ENCODE measurements at places on chromosomes 11 and 22.

DNA sequence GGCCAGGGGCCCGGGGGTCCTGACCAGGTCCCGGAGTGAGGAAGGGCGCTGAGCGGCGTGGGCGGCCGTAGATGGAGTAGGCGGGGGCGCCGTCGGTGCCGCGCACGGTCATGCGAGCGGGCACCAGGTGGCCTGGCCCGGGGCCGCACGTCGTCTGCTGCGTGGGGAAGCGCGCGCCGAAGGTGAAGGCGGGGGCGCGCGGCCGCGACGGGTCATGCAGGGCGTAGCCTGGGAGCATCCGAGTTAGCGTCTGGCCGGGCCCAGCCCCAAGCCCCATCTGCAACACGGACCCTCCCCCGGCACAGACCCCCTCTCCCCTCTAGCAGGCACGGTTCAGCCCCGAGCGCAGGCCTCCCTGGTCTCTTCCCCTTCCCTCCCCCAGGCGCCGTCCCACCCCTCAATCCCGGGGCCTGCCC is 1.7 kb upstream of the TYMP start:
- DNase-seq, result no peak

DNA sequence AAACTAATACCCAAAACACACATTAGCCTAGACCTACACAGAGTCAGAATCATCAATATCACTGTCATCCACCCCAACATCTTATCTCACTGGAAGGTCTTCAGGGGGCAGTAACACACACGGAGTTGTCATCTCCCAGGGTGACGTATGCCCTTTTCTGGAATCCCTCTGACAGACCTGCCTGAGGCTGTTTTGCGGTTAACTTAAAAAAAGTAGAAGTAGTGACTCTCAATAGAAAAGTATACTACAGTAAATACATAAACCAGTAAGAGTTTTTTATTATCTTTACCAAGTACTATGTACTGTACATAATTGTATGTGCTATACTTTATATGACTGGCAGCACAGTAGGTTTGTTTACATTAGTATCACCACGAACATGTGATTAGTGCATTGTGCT is 80.5 kb downstream of the PGR start:
- peak; percentile 10 for DNase-seq

- no peak for DNase-seq
Observed at GRCh38 chr11:73154178-73154577, 12.1 kb upstream of the FCHSD2 start.

DNA sequence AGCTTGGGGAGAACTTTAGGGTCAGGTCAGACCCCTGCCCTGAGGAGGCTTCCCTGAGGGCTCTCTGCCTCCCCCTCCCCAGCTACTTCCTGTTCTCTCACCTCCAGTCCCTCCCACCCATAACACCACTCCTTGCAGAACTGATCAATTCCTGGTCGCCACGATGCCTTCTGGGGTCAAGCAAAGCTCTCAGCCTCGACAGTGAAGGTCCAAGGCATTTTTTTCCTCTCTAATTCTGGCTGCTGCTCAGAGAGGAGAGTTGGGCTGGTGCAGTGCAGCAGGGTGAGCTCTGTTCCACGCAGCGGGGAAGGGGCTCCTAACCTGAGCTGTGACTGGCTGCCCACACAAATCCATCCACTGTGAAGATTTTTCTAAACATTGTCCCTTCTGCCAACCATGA is 628.4 kb downstream of the BRD1 start:
- no peak for DNase-seq

DNA sequence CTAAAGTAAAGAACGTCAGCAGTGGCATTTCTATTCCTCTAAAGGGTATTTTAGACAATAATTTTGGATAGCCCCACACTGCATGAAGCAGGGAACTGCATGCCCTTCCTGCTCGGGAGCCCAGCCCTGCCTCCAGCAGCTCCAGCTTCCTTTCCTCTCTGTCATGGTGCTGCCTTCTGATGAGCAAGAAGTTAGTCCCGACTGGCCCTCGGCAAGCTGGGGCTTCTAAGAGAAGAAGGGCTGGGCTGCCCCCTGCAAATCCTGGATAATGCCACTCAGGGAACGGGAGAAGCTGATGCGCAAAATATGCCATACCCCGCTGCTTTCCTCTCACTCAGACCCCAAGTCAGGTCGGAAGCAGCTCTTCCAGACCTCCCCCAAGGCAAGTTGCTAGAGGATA is 296.4 kb downstream of the ETS1 start:
- no peak for DNase-seq

DNA sequence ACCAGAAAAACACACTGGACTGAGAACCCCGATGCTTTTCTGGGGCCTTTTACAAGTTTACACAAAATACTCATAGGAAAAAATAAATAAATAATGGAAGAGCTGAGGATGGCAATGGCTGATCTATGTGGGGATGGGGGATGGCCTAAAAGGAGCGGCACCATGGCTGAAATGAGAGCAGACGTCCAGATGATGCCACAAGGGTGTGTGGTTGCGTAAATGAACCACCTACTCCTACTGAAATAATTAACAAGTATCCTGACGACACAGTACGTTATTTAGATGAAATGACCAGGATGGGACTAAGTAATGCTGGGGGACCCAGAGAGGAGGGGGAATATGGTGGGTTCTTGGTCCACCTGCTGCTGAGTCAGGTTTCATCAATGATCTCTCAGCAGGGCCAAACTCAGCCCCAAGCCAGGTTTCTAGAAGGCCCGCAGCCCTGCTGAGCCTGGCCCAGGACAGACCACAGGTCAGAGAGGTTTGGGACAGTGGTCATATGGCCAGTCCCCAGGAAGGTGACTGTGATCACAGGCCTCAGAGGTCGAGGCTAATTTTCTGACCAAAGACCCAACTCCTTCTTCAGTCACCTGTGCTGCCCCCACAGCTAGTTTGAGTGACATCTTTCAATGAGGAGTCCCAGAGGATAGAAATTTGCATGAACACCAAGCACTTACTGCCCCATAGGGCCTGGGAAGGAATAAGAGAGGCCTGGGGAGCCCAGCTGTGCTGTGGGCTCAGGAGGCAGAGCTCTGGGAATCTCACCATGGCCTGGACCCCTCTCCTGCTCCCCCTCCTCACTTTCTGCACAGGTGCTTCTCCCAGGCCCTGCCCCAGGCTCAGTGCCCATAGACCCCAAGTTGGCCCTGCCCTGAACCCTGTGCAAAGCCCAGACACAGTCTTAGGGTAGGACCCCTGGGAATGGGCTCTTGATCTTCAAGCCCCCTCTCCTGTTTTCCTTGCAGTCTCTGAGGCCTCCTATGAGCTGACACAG is 76.3 kb upstream of the IGLL5 start:
- no peak for DNase-seq

DNA sequence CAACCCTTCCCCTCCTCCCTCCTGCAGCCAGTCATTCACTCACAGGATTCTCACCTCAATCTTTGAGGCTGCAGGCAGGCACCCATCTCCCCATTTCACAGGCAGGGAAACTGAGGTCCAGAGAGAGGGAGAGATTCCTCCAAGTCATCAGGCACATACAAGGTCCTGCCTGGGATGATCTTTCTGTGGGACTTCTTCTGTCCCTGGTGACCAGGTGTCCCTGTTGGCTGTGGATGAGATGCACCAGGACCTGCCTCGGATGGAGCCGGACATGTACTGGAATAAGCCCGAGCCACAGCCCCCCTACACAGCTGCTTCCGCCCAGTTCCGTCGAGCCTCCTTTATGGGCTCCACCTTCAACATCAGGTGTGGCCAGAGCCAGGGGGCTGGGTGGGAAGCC is 7.8 kb downstream of the FTH1 start:
- DNase-seq, result no peak

- DNase-seq, result no peak
Observed at GRCh38 chr22:22709719-22710445, 65.5 kb downstream of the GGTLC2 start.

- no peak for DNase-seq
Observed at GRCh38 chr22:28247667-28248363, 328.8 kb upstream of the PITPNB start.

GRCh38 chr11:12061851-12062560 is 48.4 kb upstream of the MICAL2 start:
- DNase-seq, result no peak

GRCh38 chr11:14905104-14906033 is 13.3 kb upstream of the CYP2R1 start:
- DNase-seq, result no peak

GRCh38 chr11:58608331-58608730 is 14.1 kb upstream of the CNTF start:
- DNase-seq, result no peak

GRCh38 chr11:2089536-2090165 is 49.5 kb downstream of the IGF2 start:
- DNase-seq, result no peak

- no peak for DNase-seq
Observed at GRCh38 chr11:8329847-8330361, 66.2 kb upstream of the LMO1 start.

DNA sequence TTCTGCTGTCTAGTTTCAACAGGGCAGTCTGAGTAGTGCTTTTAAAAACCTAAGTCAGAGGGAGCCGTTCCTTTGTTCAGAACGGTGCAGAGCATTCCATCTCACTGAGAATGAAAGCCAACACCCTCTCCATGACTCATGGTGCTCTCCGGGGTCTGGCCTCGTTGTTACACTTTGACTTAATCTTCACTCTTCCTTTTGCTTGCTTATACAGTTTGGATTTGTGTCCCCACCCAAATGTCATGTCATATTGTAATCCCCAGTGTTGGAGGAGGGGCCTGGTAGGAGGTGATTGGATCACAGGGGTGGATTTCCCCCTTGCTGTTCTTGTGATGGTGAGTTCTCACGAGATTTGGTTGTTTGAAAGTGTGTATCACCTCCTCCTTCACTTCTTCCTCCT is 292.2 kb downstream of the ST3GAL4 start:
- peak; percentile 50 for DNase-seq

DNA sequence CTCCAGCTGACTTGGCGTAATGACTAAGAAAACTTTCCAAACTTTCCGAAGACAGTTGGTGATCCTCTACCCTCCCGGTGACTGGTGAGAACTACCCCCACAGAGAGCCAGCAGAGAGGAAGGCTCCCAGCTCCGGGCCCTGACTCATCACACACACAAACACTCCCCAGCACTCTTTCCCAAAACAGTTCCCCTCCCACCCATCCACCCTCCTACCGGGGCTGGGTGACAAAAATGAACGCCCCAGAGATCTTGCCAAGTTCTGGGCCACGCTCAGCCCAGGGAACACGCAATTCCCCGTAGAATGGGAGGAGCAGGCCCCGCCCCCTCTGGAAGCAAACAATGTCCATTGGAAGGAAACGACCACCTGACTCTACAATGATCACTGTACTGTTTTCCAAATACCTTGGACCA is 21.3 kb upstream of the JAM3 start:
- DNase-seq, result no peak

DNA sequence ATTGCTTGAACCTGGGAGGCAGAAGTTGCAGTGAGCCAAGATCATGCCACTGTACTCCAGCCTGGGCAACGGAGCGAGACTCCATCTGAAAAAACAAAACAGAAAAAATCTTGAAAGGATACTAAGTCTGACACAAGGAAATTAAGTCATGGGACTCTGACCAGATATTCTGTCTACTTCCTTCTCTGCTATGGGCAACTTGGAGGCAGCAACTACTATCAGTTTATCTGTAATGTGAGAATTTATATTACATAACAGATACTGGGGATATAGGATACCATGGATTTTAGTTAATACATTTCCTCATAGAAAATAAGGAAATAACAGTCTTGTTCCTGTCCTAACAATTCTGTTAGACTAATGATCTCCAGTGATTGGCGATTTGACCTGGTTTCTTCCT is 1.6 kb upstream of the SGSM3 start:
- no peak for DNase-seq

DNA sequence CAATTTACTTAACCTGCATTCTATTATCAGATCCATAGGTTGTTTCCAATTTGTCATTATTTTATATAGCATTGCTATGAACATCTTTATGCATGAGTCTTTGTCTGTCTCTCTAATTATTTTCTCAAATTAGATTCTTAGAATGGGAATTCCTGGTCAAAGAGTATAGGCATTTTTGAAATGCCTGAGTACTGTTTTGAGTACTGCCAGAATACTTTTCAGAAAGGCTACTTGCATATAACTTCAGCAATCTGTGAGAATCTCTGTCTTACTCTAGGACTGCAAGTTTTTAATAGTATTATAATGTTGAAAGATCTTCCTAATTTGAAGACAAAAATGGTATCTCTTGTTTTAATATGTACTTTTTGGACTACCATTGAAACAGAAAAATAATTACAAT is 56.6 kb downstream of the KCNC1 start:
- no peak for DNase-seq

- no peak for DNase-seq
Observed at GRCh38 chr22:41021061-41021612, 70.0 kb downstream of the RBX1 start.

GRCh38 chr11:72724021-72724551 is 28.1 kb downstream of the ARAP1 start:
- DNase-seq, result no peak

DNA sequence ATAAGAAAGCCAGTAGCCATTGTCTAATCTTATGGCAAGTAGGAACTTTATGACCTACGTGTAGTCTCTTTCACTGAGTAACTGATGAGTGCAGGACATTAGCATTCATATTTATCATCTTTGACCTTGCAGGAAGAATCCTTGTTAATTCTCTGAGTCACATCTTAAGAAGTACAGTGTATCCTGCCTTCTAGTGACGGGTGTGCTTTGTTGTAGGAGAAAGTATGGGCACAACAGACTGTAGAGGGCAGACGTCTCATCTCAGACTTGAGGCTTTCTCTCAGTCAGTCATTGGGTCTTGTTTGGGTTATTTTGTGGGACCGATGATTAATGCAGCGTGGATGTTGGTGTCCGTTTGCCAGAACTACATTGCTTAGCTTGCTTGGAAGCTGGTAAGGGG is 6.8 kb downstream of the RNF214 start:
- peak; percentile 66 for DNase-seq

DNA sequence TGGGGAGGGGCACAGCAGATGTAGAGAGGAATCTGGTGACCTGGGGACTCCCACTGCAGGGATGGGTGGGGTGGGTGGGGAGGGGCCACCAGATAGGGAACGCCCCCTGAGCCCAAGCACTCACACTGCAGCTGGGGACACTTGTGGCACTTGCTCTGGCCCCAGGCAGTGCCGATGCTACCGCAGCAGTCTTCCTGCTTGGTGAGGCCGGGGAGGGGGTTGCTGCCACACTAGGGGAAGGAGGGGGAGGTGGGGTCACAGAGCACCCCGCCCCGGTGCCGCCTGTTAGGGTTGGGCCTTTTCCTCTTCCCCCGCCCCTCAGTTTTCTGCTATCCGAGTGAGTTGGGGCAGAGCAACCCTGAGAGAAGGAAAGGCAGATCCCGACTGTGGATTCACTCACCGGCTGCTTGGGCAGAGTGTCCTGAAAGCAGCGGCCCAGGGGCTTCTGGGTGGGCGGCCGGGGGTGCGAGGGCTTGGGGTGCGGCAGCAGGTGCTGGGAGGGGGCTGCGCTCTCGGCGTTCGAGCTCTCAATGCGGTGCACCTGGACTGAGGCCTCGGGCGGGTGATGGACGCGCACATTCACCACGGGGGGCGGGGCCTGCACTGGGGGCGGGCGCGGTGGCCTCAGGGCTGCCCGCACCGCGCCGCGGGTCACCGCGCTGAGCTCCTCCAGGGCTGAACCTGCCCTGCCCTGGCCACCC is 4.7 kb downstream of the LTBP3 start:
- DNase-seq, result no peak

- no peak for DNase-seq
Observed at GRCh38 chr11:65716774-65717405, 3.7 kb downstream of the RNASEH2C start.

GRCh38 chr11:95545116-95545875 is 244.3 kb downstream of the FAM76B start:
- DNase-seq, result no peak
